AG08396 (cell line): ENCODE measurements at places on chromosomes 16 and 17.

DNA sequence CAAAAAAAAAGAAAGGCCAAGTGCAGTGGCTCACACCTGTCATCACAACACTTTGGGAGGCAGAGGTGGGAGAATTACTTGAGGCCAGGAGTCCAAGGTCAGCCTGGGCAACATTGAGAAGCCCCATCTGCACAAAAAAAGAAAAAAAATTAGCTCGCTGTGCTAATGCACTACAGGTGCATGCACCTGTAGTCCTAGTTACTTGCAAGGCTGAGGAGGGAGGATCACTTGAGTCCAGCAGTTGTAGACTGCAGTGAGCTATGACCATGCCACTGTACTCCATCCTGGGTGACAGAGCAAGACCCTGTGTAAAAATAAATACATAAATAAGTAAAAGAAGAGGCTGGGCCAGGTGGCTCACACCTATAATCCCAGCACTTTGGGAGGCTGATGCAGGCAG lies 39.7 kb downstream of the DCAKD start:
- no peak for DNase-seq

DNA sequence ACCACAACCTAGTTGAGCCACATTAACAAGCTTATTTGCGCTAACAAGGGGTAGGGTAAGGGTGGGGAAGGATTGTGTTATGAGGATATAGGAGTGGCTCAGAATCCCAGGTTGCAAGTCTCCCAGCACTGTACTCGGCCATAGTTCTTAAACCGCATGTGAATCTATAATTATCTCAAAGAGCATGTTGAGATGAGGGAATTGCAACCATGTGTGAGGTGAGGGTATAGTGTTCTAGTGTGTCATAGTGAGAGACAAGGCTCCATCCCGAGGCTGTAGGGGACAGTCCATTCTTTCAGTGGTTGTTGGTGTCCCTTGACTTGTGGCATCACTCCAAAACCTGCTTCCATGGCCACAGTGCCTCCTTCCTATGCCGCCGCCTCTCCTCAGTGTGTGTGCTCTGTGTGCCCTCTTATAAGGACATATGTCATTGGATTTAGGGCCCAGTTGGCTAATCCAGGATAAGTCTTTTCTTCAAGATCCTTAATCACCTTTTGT lies 22.7 kb upstream of the ATP5MC1 start:
- no peak for DNase-seq

- peak; percentile 6 for DNase-seq
Measured at GRCh38 chr16:59543641-59544040, 809.5 kb upstream of the GOT2 start.

- DNase-seq = no peak
Measured at GRCh38 chr17:81056312-81056711, 21.4 kb downstream of the BAIAP2 start.

DNA sequence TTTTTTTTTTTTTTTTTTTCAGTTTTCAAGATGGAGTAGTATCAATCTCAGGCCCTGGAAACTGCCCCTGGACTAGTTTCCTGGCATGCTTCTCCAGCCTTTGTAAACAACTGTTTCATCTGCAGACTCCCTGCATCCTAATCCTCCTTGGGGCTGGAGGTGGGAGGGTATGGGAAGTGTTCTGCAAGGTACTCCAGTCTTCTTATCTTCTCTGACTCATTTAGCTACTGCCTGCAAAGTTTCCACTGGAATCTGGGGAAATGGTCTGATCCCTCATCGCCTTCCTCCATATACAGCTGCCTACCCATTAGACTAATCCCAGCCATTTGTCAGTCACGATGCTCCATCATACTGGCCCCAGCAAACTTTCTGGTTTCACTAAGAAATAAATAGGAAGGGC lies 21.5 kb downstream of the COPZ2 start:
- DNase-seq = no peak

DNA sequence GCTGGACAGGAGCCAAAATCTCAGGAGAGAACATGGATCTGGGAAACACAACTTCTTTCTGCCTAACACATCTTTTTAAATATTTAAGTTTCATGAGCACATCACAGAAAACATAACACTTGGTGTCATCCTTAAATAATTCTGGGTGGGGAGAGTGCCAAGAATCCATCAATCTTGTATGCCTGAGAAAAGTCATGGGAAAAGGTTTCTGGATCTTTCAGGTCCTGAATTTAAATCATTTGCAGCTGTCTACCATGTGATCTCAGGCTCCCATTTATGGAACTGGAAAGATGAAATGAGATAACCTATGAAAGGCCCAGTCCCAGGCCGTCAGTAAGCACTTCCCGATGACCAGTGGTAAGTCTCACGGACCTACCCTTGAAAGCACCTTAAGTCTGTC lies 15.1 kb downstream of the CDH11 start:
- no peak for DNase-seq

GRCh38 chr16:77077256-77077922 lies 113.6 kb upstream of the MON1B start:
- DNase-seq = no peak

- peak; percentile 19 for DNase-seq
Measured at GRCh38 chr17:76337413-76337777, 16.3 kb downstream of the PRPSAP1 start.

DNA sequence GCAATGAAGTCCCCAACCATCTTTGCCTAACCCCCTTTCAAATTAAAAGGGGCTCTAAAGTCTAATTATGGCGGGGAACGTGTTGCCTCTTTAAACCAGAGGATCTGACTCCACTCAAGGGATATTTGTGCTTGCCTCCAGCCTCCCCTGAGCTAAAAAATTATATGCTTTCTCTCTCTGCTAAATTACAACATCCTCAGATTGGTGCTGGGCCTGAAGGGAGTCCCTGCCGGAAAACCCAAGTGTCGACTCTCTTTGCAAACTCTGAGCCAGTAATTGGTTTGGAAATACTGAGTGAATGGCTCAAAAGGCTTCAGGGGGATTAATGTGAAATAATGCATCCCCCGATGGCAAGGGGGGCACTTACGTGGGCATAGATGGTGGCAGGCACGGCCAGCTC lies 208.5 kb upstream of the TNRC6C start:
- DNase-seq = no peak

DNA sequence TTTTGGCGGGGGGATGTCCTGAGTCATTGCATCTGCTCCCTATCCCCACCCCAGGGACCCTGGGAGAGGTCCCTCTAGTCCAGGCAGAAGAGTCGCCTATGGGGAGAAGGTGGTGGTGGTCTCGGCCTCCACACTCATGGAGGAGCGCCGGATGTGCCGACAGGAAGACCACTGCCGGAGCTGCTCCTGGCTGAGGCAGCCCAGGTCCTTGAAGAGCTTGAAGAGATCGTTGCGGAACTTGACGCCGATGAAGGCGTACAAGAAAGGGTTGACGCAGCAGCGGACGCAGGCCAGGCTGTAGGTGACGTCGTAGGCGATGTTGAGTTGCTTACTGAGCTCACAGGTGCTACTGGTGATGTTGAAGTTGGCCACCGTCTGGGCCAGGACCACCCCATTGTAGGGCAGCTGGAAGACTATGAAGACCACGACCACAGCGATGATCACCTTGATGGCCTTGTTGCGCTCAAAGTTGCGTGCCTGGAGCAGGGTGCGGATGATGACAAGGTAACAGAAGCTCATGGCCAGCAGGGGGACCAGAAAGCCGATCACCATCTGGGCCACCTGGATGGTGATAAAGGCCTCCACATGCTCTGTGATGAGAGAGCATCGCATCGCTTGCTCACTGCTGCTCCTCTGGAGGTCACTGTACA lies 10.5 kb downstream of the CCR7 start:
- DNase-seq = no peak

- DNase-seq = no peak
Measured at GRCh38 chr17:58308173-58308984, 20.2 kb downstream of the TSPOAP1 start.
